ENCODE measurements at places on chromosomes 12 and 14.

DNA sequence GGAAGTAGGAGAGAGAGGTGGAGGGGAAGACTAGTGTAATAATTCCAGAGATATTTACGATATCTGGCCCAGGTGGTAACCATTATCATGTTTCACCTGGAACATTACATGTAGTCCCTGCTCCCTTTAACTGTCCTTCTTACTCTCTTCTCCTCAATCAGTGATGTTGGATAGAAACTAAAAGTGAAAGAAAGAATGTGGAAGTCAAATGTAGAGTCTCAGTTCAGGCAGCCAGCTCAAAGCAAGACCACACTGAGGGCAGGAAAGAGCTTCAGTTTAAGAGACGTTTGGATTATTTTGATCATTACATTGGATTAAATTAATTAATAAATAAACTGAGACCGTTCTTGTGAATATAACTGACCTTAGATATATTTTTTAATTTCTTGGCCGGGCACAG is 594.4 kb downstream of the FLRT2 start:
- DNase-seq = no peak

DNA sequence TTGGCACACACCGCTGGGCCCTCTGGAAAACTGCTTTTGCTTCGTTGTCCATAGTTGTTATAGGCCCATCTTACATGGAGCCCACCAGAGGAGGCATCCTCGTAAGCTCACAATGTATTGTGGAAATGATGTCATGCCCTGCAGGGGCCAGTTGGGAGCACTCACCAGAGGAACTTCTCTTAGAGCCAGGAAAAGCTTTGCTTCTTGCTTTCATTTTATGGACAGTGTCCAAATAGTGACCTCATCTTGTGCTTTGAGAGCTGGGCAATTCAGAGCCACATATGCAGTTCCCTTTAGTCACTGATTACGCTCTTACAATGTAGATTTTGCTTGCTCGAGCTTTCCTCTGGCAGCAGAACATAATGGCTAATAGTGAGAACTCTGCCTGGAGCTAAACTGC is 275.6 kb downstream of the AACS start:
- peak; percentile 16 for DNase-seq

GRCh38 chr12:82910246-82910893 is 223.7 kb downstream of the TMTC2 start:
- no peak for DNase-seq

GRCh38 chr12:120200364-120200800 is 529 bp downstream of the RPLP0 start:
- DNase-seq = no peak

- no peak for DNase-seq
Observed at GRCh38 chr12:2129076-2129475, 76.3 kb downstream of the CACNA1C start.

DNA sequence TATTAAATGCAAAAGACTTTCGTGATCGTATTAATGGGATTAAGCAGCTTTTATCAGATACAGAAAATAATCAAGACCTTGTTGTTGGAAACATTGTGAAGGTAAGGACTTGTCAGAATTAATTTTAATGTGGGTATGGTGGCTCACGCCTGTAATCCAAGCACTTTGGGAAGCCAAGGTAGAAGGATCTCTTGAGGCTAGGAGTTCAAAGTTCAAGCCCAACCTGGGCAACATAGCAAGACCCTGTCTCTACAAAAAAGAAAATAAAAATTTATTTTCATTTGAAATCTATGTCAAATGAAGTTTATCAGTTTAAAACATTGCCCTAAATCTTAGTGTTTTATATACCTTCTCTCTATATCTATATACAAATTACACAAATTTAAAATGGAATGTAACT is 17.2 kb upstream of the PRPF39 start:
- DNase-seq = no peak

GRCh38 chr14:102181187-102181586 is 41.5 kb downstream of the WDR20 start:
- DNase-seq = no peak

DNA sequence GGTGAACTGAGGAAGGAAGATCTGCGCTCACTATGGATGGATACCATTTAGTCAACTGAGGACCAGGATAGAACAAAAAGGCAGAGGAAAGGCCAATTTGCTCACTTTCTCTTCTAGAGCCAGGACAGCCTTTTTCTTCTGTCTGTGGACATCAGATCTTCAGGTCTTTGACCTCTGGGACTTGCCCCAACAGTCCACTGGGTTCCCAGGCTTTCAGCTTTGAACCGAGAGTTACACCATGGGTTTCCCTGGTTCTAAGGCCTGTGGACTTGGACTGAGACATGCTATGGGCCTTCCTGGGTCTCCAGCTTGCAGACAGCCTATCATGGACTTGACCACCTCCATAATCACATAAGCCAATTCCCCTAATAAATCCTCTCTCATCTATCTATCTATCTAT is 232.0 kb downstream of the IPO8 start:
- DNase-seq = no peak

DNA sequence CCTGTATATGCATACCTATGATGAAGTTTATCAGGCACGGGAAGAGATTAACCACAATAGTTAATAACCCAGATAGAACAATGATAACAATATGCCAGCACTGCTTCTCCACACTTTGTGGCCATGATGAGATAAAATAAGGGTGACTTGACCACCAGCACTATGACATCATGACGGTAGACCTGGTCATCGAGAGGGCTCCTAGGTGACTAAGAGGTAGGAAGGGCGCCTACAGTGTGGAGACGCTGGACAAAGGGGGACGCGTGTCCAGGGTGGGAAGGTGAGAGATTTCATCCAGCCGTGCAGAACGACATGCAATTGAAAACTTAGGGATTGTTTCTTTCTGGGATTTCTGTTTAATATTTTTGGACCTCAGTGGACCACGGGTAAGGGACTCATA is 221.8 kb upstream of the RTL1 start:
- DNase-seq = no peak

- no peak for DNase-seq
Observed at GRCh38 chr12:101824831-101825230, 5.9 kb downstream of the GNPTAB start.

GRCh38 chr14:83975841-83976770 is 1553.8 kb upstream of the FLRT2 start:
- no peak for DNase-seq

DNA sequence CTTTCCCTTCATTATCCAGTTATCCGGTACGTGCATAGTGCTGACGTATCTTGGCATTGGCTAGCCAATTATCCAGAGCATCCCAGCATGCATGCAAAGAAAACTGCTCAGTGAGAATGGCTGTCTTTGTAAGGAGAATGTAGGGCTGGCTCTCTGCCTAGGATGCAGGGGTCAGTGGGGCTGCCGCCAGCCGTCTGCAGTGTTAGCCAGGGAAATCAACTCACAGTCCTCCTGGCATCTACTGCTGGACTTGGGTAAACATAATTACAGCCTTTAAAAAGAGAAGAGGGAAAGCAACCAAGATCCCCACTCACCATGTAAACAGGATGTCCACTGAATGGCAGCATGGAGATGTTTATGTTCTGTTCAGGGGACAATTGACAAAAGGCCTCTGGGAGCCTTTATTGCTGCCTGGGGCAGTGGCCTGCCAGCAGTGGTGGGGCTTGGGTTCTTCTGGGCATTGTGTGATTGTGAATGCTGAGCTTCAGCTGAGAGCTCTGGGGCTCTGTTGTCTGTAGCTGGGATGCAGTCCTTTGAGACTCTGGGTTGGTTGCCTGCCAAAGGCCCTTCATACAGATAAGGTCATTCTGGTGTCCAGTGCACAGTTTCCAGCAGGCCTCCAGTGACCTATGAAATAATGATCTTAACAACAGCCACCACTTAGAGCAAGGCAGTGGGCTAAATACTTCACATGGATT is 121.8 kb downstream of the TBC1D30 start:
- peak; percentile 85 for DNase-seq

DNA sequence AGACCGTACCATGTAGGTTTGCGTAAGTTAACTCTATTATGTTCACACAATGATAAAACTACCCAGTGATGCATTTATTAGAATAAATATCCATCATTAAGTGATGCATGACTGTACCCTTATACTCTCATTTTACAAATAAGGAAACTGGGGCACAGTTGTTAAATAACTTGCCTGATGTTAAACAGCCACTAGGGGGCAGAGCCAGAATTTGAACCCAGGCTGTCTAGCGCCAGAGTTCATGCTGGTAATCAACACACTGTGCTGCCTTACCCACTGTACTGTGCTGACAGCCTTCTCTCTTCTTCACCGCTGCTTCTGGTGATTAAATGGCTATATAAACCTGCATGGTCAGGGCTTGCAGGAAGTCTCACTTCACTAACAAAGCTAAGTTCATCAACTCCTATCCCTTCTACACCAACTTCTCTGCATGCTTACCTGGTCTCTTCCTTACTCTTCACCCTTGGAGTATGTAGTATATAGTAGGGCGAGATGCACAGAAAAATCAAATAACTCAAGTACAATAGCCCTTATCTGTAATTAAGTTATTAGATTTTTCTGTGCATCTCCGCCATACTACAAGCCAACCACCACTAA is 43.6 kb upstream of the APPL2 start:
- no peak for DNase-seq

- no peak for DNase-seq
Observed at GRCh38 chr14:41925409-41925808, 318.7 kb downstream of the LRFN5 start.

- no peak for DNase-seq
Observed at GRCh38 chr12:113829212-113829611, 136.9 kb downstream of the RBM19 start.

- DNase-seq = peak; percentile 34
Observed at GRCh38 chr12:55072083-55072482, 52.3 kb downstream of the NEUROD4 start.

GRCh38 chr12:15218794-15219193 is 2.4 kb downstream of the RERG start:
- DNase-seq = no peak

GRCh38 chr14:101562659-101563351 is 1.5 kb downstream of the DIO3 start:
- DNase-seq = no peak

- DNase-seq = no peak
Observed at GRCh38 chr14:68950111-68950510, 29.0 kb downstream of the ACTN1 start.

- DNase-seq = no peak
Observed at GRCh38 chr14:35480119-35480769, 53.7 kb upstream of the INSM2 start.

DNA sequence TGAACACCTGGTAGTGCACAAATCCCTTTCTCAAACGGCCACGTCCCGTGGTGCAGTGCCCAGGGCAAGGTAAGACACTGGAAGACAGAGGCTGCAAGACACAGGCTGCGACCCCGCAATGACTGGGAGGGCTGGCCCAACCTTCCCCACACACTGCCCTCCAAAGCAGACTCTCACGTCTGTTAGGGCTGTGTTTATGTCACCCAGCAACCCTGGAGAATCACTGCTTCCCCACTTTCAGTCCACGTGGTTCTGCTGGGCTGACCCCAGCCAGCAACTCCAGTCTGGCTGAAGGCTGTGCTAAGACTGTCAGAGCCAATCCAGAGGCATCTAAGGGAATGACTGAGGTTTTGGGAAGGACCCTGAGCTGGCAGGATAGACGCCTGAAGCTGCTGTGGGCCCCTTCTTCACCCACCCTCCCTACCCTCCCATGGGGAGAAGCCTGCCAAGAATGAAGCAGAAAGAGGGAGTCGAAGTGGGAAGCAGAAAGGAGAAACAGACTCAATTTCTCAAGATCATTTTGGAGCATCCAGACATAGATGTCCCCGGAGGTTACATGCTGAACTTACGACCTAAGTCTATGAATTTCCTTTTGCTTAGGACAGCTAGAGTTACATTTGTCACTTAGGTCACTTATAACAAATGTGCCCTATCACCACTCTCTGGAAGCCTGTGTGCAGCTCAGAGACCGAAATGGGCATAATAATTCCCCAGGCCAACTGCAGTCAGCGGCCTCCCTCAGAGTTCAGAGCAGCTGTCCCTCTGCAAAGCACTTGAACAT is 11.7 kb downstream of the KDM2B start:
- no peak for DNase-seq

GRCh38 chr14:68811171-68811570 is 18.3 kb upstream of the ZFP36L1 start:
- no peak for DNase-seq

DNA sequence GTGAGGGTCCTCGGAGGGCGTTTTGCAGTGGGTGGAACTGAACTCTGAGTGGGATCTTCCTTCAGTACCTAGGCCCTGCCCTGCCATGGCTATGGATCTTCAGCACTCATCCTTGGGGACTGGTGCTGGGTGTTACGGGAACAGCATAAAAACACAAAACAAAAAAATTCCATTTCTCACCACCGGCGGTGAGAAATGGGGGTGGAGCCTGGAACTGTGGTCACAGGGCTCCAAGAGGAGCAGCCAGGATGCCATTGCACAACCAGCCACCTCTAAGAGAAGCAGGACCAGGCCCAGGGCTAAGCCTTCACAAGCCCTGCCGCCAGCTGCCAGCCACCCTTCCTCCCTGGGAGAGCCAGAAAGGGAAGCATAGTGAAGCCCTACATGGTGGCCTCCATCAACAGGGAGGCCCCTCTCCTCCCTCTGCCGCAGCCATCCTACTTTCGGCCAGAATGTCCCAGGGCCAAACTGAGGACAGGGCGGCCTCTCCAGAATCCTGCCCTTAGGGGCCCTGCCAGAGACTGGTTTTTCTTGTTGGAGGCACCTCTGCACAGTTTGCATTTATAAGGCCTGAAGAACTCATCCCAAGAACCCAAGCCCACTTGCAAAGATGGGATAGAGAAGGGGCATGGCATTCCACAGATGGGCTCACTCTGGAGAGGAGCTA is 76.5 kb downstream of the VCPKMT start:
- no peak for DNase-seq

GRCh38 chr14:95770777-95771176 is 56.9 kb upstream of the TCL1A start:
- no peak for DNase-seq

- no peak for DNase-seq
Observed at GRCh38 chr14:65877624-65878023, 465.1 kb downstream of the FUT8 start.

DNA sequence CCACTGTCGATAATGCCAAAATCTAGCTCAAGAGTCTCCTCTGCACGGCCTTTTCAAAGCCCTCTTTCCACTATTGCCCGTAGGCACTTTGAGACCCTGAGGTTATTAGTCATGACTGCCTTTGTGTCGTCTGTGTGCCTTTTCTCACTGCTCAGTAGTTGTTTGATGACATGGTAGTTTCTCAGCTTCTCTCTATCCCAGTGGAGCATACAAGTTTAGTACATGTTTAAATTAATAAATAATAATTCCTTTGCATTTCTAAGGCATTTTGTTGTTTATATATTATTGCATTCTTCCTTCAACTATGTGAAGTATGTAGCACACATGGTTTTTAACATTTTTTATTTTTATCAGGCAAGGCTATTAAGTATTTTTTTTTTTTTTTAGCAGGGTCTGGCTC is 458.1 kb downstream of the PCNX1 start:
- no peak for DNase-seq
